ENCODE measurements at places on chromosomes 5 and 9.

- no peak for DNase-seq
Observed at GRCh38 chr5:76579166-76579937, 43.9 kb downstream of the F2RL2 start.

GRCh38 chr5:73968729-73969128 lies 342.7 kb downstream of the ARHGEF28 start:
- no peak for DNase-seq

DNA sequence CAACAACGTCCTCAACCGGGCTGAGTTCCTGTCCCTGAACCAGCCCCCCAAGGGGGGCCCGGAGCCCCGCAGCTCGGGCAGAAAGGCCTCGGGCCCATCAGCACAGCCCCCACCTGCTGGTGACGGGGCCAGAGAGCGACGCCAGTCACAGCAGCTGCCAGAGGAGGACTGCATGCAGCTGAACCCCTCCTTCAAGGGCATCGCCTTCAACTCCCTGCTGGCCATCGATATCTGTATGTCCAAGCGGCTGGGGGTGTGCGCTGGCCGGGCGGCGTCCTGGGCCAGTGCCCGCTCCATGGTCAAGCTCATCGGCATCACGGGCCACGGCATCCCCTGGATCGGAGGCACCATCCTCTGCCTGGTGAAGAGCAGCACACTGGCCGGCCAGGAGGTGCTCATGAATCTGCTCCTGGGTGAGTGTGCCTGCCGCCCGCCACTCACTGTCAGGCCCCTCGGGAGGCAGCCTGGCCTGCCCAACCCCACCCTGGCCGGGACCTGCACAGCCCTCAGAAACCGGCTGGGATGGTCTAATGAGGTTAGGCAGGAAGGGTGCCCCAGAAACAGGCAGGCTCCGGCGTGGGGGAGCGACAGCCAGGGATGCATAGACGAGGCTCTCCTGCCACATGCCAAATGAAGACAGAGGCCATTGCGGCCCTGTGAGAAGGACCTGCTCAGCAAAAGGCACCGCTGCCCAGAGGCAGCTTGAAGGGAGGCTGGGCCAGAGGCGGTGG lies 678 bp downstream of the PLPP7 start:
- no peak for DNase-seq

DNA sequence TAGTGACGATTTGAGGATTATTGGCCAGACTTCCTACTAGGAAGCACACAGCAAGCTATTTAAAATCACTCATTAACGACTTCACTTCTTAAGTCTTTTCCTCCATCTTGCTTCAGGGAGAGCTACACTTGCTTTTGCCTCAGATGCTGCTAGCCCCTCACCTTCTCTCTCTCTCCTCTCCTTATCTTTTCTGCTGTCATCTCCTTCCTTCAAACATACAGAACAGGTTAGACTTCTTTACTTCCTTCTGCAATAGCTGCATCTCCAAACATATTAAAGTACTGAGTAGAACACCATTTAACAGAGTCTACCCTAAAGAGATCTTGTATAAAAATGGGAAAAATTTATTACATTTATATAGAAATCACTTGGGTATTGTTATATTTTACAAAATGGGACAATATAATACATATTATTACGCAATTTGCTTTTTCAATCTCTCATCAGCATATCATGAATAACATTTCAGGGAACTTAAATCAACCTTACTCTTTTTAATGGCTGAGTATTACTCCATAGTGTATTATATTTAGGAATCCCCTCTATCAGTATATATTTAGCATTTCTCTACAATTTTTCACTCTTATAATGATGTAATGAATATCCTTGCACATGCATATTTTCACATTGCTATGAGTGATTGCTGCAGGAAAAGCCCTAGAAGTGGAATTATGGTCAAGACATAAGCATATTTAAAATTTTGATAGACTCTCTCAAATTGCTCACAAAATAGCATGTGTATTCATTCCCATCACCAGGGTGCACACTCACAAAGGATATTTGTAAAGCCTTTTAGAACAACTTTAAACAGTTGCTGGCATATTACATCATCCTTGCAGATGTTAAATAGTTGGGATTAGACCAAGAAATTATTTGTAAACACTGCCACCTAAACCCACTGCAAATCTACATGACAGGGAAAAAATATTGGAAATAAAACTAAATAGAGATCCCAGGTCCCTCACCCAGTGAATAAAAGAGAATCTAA lies 164.5 kb upstream of the NFIB start:
- no peak for DNase-seq

DNA sequence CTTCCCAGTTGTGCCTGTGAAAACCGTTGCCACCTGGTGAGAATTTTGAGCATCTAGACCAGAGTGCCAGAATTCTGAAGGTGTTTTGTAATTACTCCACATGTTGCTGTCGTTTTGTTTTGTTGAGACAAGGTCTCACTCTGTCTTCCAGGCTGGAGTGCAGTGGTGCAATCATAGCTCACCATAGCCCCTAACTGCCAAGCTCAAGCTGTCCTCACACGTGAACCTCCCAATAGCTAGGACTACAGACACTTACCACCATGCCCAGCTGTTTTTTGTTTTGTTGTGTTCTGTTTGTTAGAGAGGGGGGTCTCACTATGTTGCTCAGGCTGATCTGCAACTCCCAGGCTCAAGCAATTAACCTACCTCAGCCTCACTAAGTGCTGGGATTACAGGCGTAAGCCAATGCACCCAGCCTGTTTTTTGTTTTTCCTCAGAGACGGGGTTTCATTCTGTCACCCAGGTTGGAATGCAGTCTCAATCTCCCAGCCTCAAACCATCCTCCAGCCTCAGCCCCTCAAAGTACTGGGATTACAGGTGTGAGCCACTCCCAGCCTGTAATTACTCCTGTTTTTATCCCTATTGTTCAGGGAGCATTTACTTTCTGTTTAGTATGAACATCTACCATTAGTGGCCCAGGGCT lies 121.1 kb upstream of the DMRT1 start:
- DNase-seq: no peak

DNA sequence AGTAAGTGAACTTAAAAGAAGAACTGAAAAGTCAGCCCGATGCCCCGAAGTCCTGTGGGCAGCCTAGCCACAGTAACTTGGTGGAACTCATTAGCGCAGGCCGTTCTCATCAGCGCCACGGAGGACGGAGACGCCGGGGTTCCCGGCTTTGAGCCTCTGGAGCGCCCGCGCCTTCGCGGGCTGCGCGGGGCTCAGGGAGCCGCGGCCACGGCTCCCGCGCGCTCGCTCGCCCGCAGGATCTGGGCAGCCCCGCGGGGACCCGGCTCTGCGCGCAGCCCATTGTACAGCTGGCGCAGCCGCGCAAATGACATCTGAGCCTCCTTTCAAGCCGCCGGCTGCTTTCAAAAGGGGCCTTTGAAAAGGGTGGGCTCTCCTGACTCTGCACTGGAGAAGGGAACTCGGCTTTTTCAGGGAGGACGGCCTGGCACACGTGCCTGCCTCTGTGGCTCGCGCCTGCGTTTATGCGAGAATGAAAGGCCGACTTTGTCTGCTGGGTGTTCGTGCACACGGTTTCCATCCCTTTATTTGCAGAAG lies 40.7 kb downstream of the TLR4 start:
- no peak for DNase-seq

Measured in brain pericyte (primary cell).